ENCODE measurements at places on chromosomes 4 and X.
A peak's percentile ranks its signal among the peaks of the same experiment; 100 is the strongest.

DNA sequence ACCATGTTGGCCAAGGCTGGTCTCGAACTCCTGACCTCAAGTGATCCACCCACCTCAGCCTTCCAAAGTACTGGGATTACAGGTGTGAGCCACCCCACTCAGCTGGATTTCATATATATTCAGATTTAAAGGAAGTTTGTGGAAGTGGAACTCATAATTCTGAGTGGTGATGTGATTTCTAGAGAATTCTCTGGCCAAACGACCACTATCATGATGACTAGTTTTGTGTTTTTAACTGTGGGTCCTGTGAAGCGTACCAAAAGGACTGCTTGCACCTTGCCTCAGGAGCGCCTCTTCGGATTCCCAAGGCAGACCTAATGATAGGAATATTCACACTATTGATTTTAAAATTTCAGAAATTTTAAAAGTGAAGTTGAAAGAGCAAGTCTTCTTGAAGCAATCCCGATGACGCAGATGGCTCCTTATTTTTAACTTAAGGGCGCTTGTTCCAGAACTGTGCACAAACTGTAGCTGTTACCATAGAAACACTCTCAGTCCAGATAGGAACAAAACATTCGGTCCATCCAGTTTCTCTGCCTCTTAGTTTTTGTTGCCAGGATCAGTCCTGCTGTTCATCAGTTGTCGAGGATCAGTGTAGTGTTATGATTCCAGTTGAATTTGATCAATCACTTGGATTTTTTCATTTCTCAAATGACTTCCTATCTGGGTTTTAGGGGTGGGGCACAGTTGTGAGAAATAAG lies 51.7 kb upstream of the CLCN4 start:
- DNase-seq: no peak

DNA sequence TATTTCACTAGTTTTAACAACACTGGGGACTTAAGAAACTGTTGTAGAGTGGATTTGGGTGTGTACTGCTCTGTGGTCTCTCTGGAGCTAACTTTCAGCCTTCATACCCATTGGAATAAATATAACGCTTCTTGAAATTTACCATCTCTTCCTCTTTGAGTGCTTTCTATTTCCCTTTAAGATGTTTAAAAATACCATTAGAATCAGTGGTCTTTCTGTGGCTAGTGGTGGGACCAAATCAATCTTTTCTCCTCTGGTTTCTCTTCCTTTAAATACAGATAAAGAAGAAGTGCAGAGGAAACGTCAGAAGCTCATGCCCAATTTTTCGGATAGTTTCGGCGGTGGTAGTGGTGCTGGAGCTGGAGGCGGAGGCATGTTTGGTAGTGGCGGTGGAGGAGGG lies 92.0 kb downstream of the NFKB1 start:
- DNase-seq: no peak

DNA sequence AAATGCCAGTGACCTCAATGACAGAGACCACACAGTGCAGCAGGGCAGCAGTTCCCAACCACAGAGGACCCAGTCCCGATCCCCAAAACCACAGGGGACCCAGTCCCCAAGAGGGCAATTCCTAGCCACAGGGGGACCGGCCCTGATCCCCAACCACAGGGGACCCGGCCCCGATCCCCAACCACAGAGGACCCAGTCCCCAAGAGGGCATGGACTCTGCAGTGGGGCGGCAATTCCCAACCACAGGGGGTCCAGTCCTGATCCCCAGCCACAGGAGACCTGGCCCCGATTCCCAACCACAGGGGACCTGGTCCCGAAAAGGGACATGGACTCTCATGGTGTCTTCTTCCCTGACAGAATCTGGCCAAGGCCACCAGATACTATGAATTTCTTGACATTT lies 136.3 kb downstream of the AFAP1 start:
- DNase-seq: no peak

- no peak for DNase-seq
These were observed 4.0 kb upstream of the ABLIM2 start for GRCh38 chr4:8162625-8163024.

DNA sequence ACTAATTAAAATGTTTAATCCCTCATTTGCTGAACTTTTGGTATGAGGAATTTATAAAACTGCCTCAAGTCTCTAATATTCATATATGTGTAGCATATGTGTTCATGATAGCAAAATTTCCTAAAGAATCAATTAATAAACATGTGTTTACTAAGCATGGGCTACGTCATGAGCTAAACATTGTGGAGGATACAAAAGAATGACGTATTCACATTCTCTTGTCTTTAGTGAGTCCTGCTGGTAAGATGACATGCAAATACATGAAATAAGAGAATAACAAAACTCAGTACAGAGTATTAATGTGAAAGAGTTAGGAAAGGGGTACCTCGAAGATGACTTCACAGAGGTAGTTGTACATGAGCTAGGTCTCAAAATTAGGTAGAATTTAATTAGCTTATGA lies 121.9 kb upstream of the POF1B start:
- no peak for DNase-seq

DNA sequence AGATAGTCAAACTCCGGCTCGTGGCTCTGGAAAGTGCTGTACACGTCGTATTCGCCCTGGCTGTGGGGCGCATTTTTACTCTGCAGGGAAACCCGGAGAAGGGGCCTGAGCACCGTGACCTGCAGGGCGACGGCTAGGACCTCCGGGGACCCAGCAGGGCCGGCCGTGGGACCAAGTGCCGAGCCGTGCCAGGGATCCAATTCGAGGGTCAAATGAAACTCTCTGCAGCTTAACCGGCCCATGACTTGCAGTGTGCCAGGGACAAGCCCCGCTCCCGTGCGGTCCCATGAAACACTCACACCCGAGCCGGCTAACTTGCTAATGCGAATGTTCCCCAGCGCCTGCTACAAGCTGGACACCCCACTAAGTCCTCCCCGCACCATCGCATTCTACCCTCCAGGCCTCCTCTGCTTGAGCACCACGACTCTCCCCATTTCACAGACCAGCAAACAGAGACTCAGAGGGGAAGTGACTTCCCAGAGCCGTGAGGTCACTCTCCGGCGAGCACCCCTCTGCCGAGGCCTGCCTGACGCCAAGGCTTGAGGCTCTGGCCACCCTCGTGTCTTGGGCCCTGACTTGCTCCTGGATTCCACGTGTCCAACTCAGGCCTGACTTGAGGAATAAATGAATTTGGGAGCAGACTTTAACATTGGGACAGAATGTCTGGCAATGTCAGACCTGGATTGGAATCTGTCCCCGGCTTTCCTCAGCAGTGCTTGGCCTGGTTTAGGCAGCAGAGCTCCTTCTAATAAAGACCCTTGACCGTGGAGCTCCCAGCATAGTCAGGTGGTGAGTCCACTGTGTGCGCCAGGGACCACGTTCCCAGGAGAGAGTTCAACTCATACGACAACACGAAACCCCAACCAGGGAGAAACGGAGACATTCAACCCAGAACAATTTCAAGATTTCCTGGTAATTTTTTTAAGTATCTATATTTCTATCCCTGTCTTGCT lies 93.6 kb downstream of the PPP2R2C start:
- no peak for DNase-seq

DNA sequence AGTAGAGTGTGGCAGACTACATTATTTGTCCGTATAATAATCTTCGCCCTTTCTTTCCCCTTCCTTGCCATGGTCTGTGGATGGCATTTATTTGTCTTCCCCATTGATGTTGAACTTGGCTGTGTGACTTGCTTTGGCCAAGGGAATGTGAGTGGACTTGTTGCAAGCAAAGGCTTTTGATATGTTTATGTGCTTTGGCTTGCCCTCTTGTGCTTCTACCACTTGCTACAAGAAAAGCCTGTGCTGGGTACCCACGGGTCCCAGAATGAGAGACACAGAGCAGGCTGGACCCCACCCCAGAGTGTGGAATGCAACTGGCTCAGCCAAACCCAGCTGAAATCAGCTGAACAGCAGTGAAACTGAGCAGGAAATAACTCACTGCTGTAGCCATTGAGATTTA lies 63.0 kb downstream of the FAM184B start:
- no peak for DNase-seq

GRCh38 chrX:134158821-134159512 lies 78.0 kb upstream of the CCDC160 start:
- peak; percentile 63 for DNase-seq

GRCh38 chrX:151346931-151347543 lies 50.0 kb upstream of the VMA21 start:
- no peak for DNase-seq

DNA sequence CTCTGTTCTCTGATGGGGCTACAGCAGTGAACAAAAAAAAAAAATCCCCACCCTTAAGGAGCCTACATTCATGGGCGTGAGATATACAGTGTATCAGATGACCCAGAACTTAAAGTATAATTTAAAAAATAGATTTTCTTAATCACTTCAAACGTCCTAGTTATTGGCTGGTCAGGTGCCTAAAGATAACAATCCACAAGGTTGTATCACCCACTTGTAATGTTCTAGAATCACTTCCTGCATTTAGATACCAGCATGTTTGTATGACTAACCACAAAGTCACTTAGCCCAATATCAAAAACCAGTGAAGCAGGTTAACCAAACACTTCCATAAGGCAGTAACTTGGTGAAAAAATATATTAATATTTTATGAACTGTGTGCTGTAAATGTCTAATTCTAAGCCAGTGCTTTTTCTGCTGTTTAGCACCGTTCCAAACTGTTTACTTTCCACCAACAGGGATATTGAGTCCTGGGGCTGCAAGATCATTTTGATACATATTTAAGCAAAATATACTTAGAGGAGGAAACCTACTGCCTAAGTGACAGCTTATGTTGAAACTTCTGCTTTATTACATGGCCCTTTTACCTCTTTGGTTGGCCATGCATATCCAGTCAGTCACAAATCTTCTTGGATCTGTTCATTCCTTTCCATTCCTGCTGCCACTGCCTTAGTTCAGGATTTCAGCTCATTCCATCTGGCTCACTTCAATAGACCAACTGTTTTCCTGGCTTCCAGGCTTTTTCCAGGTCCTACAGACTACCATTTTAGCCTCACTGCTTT lies 43.3 kb downstream of the CD40LG start:
- no peak for DNase-seq

DNA sequence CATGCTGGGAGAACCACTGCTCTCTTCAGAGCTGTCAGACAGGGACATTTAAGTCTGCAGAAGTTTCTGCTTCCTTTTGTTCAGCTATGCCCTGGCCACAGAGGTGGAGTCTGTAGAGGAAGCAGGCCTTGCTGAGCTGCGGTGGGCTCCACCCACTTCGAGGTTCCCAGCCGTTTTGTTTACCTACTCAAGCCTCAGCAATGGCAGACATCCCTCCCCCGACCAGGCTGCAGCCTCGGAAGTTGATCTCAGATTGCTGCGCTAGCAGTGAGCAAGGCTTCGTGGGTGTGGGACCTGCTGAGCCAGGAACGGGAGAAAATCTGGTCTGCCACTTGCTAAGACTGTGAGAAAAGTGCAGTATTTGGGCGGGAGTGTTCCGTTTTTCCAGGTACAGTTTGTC lies 118.9 kb downstream of the SLC10A6 start:
- no peak for DNase-seq
